AG09319 (cell line): ENCODE measurements at places on chromosomes 1 and 21.

GRCh38 chr1:209688746-209689234, 13.6 kb downstream of the G0S2 start:
- no peak for DNase-seq

DNA sequence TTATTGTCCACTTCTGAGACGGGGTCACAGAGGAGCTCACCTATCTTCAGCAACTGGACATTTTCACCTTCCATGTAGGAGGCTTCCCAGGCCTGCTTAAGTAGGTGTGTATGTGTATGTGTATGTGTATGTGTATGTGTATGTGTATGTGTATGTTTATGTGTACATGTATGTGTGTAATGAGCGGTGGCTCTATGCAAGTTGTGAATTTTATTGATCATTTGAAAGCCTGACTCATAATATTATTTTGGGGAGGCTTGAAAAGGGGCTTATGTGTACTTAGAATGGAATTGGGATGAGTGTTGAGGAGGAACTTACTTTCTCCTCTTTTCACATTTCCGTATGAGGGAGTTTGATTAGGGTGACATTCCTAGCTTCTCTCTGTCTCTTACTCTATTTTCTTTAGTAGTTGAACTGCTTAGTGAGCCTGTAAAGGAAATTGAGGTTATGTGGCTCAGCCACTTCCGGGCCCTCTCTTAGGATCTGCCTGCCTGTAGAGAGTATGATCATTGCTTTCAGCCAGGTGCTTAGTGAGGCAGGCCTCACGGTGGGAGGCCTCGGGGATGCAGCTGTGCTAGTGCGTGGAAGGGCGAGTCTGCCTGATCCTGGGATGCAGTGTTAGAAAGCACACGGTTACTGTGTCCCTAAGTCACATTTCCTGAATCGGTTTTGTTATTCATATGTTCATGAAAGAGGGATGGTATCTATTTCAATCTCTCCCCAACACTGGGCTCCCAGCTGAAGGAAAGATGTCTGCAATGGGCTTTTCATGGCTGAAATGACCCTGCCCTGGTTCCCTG, 61.0 kb downstream of the IER5 start:
- DNase-seq: no peak

- DNase-seq: no peak
Observed at GRCh38 chr1:115768549-115768948, at the start of gene CASQ2. Gene CASQ2 (minus strand): TSS chr1:115768714. CDS start chr1:115768541, 173 bp downstream.

DNA sequence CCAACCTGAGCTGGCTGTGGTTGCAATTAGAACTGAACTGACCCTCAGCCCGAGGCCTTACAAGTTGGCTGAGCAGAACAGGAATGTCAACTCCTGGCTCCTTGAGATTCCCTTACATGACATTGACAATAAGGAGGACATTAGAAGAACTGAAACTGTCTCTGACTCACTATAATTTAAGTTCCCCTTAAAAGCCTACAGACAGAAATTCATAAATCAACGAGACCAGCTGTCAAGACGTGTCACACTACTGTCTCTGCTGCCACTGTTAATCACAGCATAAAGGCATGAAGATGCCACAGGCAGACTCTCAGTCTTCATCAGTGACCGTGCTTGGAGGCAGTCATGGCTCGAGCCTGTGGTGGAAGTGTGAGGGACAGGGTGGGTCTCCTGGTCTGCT, 168.8 kb downstream of the GABPA start:
- no peak for DNase-seq

DNA sequence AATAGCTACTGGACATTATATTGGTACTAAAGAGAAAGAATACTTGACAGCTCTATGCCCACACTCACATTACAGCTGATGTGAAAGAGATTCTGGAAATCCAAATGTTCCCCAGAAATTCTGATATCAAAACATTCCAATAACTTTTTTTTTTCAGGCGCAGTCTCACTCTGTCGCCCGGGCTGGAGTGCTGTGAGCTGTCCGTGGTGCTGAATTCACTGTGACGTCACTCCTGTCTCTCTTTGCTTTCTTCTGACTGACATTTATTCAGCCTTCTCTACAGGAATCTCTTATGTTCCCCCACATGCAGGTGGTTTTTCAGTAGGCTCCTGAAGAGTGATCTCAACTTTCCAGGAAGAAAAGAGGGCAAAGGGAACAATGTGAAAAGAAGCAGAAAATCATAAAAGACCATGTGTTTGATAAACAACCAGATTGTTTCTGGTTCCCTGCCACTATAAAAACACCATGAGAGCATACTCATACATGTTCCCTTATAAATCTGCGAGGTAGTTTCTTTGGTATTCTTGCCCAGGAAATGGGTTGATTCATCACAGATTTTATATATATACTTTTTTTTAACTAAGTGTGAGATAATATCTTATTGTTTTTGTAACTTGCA, 6.2 kb downstream of the S100A7A start:
- no peak for DNase-seq

GRCh38 chr1:75600781-75601180, 10.1 kb downstream of the SLC44A5 start:
- no peak for DNase-seq

- DNase-seq: peak; percentile 49
Observed at GRCh38 chr1:176656257-176656995, 193.5 kb downstream of the PAPPA2 start.

GRCh38 chr1:29213055-29213454, 17.7 kb downstream of the MECR start:
- no peak for DNase-seq

DNA sequence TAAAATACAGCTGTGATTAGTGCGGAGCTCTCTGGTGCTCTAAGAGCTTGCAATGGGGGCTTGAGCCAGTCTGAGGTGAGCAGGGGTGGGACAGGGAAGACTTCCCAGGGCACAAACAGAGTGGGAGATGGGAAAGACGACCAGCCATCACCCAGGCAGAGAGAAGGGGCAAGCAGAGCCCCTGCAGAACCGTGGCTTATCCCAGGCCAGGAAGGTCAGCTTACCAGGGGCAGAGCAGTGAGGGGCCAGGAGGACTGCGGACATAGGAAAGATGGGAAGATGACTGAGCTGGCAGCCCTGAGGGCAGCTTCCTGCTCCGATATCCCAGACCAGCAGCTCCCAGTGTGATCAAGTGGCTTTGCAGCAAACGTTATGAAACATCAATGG, 55.4 kb upstream of the IFFO2 start:
- no peak for DNase-seq

GRCh38 chr1:233256191-233256590, 39.3 kb downstream of the PCNX2 start:
- peak; percentile 23 for DNase-seq

DNA sequence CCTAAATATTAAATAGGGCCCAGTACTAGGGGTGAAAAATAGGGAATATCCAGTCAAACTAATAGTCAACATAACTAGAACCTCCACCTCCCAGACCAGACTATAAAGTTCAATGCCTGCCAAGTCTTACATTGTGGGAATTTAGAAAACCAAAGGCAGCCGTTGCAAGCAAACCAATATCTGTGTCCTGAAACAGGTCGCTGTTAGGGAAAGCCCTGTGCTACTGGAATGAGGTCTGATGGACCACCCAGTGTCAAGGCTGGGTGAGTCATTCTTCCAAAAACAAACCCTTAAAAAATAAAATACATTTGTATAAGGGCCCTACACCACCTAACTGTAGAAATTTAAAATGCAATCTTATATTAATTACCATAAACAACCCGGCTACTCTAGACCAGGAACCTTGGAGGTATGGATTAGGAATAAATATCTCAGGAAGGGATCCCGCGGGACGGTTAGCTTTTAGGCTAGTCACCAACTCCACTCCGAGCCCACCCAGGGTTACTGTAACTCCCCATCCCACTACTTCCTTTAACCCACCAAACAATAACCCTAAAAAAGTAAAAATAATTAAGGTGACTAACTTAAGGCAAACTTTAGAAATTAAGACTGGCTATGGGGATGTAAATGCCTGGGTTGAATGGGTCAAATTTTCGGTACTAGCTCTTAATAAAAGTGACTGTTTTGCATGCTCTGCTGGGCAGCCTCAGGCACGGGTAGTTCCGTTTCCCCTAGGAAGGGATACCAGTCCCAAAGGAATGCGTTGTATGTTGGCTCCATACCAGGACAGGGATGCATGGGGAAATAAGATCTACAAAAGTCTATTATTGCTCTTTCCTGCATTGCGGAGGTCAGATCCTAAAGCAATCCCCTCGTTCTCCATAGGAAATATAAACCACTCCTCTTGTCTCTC, 65.4 kb upstream of the TLR5 start:
- DNase-seq: no peak

GRCh38 chr1:110734133-110734680, 59.5 kb upstream of the KCNA3 start:
- no peak for DNase-seq

- no peak for DNase-seq
Observed at GRCh38 chr1:63713041-63713440, 60.8 kb upstream of the ROR1 start.

DNA sequence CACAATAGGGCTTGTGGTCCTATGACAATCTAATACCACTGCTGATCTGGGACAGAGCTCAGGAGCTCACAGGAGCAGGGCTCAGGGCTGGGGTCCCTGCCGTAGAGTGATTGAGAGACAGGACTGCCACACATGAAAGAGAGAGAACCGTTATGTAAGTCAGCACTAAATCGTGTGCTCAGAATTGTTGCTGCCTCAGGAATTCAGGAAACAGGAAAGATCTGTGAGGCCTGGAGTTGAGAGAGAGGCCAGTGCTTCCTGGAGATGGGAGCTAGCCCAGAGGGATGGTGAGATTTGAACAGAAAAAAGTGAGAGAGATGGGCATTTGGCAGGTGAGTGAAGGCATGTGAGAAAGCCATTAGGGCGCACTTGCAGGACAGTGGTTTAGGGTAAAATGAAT, 17.5 kb upstream of the ACBD6 start:
- no peak for DNase-seq

DNA sequence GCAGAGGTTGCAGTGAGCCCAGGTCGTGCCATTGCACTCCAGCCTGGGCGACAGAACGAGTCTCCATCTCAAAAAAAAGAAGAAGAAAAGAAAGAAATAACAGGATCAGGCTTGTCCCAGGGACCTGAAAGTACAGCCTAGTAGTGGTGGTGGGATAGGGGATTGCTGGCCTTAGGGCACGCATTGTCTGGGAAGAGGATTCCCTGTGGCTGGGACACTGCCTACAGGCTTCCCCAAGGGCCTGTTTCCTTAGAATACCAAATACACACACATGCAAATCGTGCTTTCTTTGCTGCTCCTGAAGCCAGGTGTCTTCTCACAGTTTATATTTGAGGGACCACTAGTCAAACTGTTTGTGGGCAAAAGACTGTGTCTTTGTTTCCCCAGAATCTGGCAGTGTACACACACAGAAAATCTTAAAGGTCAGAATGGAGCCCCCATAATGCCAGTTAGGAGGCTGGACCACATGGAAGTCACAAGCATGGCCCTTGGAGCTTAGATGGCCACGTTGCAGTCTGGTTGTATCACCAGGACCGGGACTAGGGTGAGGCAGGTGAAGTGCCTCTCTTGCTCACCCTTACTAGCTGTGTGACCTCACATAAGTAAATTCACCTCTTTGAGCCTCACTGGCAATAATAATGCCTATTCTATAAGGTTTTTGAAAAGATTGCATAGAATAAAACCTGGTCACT, 12.7 kb upstream of the ASAP3 start:
- no peak for DNase-seq

DNA sequence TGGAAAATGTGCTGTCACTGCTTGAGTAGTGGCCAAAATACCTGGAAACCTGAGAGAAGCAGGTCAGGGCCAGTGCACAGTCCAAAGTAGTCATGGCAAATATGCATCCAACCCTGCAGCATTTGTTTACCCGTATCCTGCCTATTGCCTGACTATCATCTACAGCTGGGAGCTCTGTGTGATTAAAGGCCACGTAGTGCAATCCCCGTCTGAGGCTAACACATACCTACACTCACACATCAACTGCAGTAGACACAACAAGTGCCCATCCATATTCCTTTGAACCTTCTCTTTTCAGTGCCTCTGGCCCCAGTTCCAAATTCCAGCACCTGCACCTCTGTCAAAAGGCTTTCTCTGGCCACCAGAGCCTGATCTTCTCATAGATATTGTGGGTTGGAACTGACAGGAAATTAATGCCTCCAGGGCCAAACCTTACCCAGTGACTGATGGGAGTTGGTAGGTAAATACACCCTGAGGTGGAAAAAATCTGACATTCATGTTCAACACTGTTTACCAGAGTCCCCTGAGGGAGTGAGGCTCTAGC, 383.0 kb downstream of the SETD4 start:
- no peak for DNase-seq

DNA sequence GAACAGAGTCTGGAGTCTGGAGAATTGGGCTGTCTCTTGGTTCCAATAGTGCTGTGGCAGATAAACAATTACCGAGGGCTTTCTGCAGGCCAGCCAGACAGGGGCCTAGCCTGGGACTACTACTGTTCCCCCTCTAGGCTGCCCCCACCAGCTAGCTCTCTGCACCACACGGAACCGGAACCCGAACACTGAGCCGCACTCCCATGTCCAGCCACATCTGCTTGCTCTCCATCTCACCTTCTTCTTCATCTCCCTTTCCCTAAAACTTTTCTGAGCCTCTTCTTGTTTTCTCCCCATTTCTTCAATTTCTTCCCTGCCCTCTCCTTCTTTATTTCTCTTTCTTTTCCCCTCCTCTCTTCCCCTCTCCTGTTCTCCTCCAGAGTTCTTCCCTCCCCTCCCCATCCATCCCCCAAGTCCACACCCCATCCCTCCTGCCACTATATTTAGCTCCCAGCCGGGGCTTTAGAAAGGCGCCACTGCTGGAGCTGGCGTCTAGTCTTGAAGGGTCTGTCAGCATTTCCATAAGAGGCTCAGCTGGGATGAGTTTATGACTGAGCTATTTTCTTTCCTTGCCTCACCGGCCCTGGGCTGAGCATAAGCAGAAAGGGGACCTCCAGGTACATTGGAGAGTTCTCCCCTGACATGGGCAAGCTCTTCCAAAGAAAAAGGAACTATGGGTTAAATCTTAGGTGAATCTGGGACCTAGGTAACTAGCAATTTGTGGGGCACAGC, 25.7 kb upstream of the ATP2B4 start:
- no peak for DNase-seq

GRCh38 chr1:93446837-93447451, 974 bp upstream of the FNBP1L start:
- no peak for DNase-seq

GRCh38 chr1:68723791-68724190, 226.9 kb upstream of the DEPDC1 start:
- DNase-seq: no peak

- DNase-seq: no peak
Observed at GRCh38 chr1:154912755-154913154, 23.8 kb downstream of the PMVK start.

DNA sequence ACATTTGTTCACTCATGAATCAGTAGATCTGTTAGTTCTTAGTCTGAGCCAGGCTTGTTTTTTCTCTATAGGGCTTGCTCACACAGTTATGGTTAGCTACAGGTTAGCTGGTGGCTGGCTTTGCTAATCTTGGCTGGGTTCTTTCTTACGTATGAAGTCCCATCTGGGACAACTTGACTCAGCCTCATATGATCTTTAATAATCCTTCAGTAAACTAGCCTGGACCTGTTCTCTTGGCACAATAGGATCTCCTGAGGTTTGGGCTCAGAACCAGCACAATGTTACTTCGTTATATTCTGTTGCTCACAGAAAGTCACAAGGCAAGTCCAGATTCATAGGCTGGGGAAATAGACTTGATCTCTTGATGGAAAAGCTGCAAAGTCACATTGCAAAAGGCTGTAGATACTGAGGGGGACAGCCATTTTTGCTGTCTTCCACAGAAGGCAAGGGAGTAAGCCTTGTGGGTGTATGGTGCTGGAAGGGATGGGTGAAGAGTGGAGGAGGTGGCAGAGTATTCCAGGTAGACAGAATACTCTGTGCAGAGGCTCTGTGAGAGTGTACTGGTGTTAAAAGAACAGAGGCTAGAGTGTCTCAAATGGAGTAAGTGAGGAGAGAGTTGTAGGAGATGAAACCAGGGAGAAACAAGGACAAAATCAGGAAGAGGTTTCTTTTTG, 24.4 kb downstream of the EFCAB7 start:
- no peak for DNase-seq

- DNase-seq: peak; percentile 28
Observed at GRCh38 chr21:27363719-27364477, 397.0 kb upstream of the ADAMTS5 start.
